Right ventricle myocardium inferior (tissue), 1 donor: ENCODE measurements at places on chromosomes 1 and 21. TPM values are rescaled to one million over a fixed set of nuclear protein-coding genes. Genes with fewer than 3 reads are reported as not detected.

- no peak for DNase-seq
These were observed 628.2 kb downstream of the USP25 start for GRCh38 chr21:16357994-16358393.

Gene ITSN1
- 42.5 TPM for total RNA-seq

GRCh38 chr1:10575616-10576015, 100.9 kb downstream of the PEX14 start:
- DNase-seq, result no peak

- no peak for DNase-seq
These were observed 98.4 kb downstream of the MAGI3 start for GRCh38 chr1:113488576-113489177.

DNA sequence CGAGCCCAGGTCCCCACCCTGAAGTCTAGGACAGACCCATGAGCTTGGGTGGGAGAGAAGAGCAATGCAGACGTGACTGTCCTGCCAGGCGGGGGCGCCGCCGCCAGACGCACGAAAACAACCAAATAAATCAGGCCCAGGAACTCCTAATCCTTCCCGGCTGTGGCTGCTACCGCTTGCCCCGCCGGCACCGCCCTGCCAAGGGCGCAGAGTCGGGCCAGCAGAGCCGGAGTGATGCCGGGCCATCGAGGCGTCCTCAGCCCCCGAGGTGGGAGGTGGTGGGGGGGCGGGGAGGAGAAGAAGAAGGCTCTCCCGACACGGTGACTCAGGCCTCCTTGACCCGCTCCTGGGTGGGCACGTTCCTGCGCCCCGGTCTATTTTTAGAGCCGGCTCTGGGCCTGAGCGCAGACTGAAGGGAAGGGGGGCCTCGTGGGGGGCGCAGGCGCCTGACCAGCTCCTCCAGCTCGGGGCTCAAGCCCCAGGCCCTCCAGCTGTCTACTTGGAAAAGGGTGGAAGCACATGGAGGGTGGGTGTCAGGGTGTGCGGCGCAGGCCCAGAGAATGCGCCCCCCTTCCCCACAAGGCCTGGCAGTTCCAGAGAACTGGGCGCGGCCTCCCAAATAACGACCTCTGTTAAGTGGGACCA, 10.7 kb upstream of the COL16A1 start:
- peak; percentile 80 for DNase-seq

Gene ELF3
- 0.54 TPM for total RNA-seq

Gene AK5
- total RNA-seq, result 0.51 TPM

GRCh38 chr21:40386294-40386911, 460.6 kb downstream of the DSCAM start:
- DNase-seq, result peak; percentile 55
